ENCODE measurements at places on chromosomes 6 and 20.

GRCh38 chr6:89058627-89059026, 21.9 kb upstream of the PNRC1 start:
- no peak for DNase-seq

GRCh38 chr6:16949716-16950115, 152.1 kb upstream of the STMND1 start:
- no peak for DNase-seq

DNA sequence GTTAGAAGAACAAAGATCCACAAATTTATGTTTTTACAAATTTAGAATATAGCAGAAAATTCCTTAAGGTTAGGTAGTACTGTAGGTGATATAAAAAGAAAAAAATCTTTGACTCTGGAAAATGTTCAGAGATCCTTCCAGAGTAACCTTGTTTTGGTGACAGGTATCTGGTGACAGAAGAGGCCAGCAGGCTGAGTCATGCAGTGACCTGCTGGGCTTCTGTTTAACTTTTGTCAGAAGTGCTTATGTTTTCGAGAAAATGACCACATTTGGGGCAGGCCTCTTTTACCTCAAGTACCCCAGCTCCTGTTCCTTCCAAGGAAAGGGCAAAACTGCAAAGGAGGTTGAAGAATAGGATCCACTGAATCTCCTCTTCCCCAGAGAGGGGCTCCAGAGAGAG, 10.5 kb upstream of the CLDN20 start:
- DNase-seq: no peak

DNA sequence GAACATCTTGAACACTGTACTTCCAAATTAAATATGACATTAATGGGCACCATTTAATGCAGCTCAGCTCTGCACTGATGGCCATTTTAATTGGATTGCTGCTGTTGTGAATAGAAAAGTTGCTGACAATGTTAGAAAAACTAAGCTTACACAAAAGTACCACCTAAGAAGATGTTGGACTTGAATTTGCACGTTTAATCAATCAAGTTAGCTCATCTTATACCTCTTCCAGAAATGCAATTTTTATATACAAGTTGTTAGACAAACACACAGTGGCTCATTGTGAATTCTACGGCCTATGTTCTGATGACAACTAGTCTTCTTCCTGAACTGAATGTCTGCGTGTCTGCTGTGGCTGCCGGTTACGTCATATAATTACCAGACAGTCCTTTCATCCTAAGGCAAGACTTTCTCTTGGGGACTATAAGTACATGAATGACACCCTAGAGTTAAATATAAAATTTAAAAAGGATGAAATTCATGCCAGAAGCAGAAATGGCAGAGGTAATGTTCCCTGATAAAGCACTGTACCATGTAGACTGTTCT, 330.2 kb downstream of the EPM2A start:
- DNase-seq: no peak

DNA sequence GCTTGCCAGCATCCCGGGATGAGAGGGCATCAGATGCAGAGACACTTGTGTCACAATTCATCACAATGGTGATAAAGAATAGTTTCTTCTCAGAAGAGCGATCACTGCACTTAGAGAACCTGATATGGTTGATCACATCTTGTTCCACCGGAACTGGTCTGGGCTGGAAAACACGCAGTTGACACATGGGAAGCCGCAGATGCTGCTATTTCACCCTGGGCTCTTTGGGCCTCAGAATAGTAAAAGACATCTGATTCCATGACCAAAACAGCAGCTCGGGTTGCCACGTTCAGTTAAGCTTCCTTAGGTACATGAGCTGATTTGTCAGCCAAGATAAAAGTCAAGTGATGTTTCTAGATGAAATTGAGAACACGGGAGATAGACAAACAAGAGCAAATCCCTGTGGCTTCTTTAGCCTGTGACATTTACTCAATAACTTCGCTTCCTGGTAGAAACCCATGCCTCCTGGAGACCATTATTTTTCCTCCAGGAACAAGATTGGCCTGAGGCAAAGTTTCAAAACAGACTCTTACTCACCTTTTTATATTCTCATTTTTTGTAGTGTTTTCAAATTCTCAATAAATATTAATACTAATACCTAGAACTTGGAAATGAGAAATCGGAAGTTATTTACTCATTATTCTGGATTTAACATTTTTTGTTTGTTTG, 59.4 kb downstream of the TRMT6 start:
- DNase-seq: no peak

- no peak for DNase-seq
Observed at GRCh38 chr20:4099905-4100675, 84.7 kb upstream of the RNF24 start.

- DNase-seq: no peak
Observed at GRCh38 chr6:24980507-24981385, 45.0 kb upstream of the RIPOR2 start.

DNA sequence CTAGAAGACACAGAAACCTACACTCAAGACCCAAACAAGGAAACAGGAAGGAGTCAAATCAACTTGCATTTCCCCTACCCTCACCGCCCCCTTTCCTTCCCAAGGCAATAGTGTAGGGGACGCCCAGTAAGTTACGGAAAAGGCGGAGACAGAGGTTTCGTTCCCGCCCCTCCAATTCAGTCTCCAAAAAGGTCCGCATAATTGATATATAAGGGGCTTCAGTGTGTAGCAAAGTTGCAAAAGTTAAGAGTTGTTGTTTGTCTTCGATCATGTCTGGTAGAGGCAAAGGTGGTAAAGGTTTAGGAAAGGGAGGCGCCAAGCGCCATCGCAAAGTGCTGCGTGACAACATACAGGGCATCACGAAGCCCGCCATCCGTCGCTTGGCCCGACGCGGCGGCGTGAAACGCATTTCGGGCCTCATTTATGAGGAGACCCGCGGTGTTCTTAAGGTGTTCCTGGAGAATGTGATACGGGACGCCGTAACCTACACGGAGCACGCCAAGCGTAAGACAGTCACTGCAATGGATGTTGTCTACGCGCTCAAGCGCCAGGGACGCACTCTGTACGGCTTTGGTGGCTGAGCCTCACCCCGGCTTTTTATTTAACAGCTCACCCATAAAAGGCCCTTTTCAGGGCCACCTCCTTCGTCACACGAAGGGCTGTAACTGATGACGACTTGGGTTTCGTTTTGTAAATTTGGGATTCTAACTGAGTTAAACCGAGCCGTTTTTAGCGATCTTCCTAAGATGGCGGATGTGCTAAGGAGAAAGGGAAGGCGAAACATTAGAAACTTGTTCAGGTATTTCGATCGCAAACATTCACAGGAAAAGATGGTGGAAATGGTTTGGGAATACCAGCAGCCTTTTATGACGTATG, 124.6 kb upstream of the BTN3A2 start:
- peak; percentile 77 for DNase-seq

DNA sequence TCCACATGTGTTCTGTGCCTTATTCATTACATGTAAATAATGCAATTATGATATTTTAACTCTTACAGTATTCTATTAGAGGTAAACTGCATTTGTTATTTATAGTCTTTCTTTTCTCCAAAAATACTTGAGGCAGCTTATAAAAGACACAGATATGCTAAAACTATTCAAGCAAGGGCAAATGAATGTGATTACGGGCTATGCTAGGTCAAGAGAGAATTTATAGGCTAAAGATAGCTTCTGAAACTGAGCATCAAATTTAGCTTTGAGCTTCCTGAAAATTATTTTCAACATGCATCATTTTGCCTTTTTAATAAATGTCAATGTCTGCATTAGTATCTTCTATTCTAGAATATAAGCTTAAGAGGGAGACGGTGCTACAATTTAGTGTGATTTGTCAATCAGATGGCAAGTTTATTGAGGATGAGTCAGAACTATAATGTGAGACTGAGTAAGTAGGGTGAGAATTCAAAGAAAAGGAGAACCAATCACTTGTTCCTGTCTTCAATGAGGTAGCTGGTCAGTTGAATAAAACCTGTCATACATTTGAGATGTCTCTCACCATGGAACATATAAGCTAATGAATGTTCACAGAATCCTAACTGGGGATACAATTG, 669.4 kb upstream of the CITED2 start:
- peak; percentile 83 for DNase-seq

- DNase-seq: no peak
Observed at GRCh38 chr6:56790414-56790813, 147.7 kb upstream of the DST start.

- no peak for DNase-seq
Observed at GRCh38 chr6:155190677-155191076, 73.1 kb upstream of the CLDN20 start.

DNA sequence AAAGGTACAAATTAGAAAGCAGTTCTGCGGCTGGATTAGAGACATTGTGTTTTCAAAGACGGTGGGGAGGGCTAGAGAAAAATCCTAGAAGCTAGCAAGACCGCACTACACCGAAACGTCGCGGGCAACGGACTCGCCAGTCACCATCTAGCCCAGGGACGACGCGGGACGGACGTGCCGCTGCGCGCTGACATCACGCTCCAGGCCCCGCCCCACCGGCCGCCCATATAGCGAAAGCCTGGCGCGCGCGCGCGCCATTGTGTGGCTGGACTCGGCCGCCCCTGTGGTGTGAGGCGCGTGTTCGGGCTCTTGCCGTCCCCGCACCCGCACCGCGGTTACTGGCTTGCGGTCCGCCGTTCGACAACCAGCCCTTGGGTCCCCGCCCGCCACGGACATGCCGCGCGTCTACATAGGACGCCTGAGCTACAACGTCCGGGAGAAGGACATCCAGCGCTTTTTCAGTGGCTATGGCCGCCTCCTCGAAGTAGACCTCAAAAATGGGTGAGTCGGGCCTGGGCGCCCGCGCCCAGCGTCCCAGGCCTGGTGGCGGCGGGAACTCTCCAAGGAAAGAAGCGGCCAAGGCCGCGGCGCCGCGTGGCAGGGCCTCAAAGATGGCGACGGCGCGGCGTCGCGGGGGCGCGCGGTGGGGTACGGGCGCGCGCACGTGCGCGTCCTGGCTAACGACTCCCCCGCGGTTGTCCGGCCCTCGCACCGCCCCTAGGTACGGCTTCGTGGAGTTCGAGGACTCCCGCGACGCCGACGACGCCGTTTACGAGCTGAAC, at the start of gene SRSF6:
Gene SRSF6 (plus strand): TSS at position 257 of the 782 bp plus-strand sequence. CDS start 138 bp downstream, at position 395.
- DNase-seq: peak; percentile 89

DNA sequence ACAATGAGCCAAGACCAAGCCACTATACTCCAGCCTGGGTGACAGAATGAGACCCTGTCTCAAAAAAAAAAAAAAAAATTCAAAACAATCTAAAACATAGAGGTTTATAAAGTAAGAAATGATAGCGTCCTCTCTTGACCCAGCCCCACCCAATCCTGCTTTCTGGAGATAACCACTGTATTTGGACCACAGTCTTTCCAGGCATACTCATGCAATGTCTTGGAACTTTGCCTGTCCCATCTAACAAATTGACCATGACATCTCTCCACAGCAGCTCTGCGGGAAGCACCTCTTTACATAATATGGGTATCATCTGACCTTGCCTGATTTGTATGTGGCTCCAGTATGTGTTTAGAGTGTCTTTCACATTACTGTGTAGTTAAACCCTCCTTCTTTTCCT, 9.1 kb upstream of the SHLD1 start:
- DNase-seq: no peak

GRCh38 chr6:121885399-121886152, 450.1 kb downstream of the GJA1 start:
- peak; percentile 47 for DNase-seq

DNA sequence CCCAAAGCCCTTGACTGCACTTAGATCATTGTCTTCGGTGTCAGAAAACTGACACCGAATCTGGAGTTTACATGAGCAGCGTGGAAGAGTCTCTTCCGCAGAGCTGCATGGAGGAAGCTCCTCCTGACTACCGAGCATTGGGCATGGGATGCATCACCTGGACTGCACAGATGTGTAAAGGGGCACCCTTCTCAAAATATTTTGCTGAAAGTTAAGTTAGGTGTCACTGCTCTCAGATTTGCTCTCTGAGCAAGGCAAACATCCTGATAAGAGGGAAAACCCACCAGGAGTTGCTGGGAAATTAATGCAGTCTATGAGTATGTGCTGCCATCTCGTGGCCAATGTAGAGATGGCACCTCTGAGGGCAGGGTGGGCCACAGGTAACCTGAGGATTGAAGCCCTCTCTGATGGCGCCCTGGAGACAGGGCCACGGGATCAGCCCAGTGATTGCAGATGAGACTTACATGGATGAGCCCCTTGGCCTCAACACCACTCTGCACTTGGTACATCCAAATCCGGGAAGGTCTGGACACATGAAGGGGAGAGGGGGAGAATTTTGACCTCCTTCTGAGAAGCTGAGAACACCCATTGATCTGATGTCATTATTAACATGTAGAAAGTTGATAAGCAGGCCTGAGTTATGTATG, 129.9 kb downstream of the LPA start:
- no peak for DNase-seq

DNA sequence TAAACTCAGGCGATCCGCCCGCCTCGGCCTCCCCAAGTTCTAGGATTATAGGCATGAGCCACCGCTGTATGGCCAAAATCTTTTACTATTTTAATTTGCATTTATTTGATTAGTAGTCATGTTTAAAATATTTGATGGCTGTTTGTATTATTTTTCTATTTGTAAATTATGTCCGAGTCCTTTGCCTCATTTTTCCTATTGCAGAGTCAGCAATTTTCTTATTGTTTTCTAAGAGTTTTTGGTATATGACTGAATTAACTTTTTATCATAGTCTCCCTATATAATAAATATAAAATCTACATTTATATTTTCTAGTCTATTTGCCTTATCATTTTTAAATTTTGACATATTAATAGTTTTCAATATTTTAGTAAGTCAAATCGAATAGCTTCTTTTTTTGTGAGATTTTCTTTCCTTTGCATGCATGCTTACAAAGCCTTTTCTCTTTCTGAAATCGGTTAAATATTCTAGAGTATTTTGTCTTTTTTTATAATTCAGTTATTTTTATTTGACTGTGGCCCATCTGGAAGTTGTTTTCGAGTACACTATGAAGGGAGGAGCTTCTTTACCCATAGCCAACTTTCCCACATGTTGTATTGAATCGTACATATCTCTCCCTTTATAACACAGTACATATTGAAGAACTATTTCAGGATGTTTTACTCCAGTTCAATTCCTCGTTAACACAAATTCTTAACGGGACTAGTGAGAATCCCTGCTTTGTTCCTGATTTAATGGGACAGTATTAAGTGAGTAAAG, 34.5 kb upstream of the RPS6KA2 start:
- DNase-seq: no peak

GRCh38 chr6:126188279-126188909, 151.5 kb upstream of the CENPW start:
- DNase-seq: peak; percentile 9

- peak; percentile 48 for DNase-seq
Observed at GRCh38 chr20:56423211-56423610, 11.2 kb downstream of the CASS4 start.

- no peak for DNase-seq
Observed at GRCh38 chr6:159107451-159108260, 61.5 kb upstream of the FNDC1 start.

- DNase-seq: peak; percentile 53
Observed at GRCh38 chr6:154371281-154371680, 14.7 kb upstream of the IPCEF1 start.

DNA sequence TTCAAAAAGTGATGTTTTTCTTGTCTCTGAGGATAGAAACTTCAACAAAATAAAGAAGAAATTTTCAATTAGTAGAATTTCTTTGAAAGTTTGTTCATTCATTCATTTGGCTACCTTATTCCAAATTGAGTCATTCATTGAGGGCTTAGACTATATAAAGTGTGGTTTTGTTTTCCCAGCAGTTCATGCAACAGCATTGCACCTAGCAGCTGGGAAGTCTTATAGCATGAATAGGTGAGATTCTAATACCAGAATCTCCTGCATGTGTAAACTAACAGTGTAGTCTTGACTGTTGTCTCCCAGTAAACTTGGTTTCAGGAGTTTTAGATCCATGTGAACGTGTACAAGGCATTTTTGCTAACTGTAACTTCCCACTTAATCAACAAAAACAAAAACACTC, 7.1 kb downstream of the ESR1 start:
- no peak for DNase-seq

- no peak for DNase-seq
Observed at GRCh38 chr6:53411451-53411850, 62.7 kb upstream of the ELOVL5 start.
